T1000 (cell line): ENCODE measurements at places on chromosomes 6 and 20.

DNA sequence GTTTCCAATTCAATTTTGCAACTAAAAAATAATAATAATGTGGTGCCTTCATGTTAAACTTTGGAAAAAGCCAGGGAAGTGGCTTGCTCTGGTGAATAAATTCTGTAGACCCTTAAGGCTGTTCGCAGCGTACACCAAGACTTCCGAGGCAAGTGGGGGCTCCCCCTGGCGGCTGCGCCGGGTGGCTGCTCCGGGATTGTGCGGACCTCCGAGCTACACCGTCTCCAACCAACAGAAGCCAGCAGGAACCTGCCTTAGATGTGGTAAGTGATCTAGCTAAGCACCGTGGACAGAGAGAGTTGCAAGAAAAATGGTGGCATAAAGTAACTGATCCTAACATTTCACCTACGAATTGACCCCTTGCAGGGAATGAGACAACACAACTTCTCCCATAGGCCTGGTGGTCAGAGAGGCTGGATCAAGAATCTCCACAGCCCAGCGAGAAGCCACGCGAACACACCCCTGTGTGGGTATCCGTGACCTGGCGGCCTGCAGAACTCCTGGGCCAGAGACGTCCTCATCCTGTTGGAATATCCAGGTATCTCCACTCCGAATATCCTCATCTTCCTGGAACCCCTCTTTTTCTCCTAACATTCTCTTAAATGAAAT is 69.6 kb downstream of the TBXT start:
- peak; percentile 53 for DNase-seq

DNA sequence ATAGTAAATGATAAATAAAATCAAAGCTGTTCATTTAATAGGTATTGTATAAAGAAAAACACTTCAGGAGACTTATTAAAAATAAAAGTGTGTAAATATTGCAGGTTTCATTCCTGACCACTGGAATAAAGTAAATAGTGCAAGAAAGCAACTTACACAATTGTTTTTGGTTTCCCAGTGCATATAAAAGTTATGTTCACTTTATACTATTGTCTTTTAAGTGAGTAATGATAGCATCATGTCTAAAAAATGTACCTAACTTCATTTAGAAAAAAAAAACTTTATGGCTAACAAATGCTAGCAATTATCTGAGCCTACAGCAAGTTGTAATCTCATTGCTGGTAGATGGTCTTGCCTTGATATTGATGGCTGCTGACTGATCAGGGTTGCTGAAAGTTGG is 726.6 kb upstream of the POU3F2 start:
- no peak for DNase-seq

- DNase-seq: no peak
Observed at GRCh38 chr6:31086788-31087440, 25.5 kb downstream of the C6orf15 start.

DNA sequence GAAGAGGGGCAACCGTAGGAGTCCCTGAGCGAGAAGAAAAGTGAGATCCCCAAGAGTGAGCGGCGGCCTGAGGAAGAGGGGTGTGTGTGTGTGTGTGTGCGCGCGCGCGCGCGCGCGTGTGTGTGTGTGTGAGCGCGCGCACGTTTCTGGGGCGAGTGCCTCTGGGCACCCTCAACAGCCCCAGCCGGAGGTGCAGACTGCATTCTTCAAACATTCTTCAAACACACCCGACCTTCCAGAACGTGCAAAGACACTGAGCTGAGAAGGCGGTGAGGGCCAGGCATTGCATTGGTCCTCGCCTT is 76.2 kb upstream of the FOXP4 start:
- no peak for DNase-seq

DNA sequence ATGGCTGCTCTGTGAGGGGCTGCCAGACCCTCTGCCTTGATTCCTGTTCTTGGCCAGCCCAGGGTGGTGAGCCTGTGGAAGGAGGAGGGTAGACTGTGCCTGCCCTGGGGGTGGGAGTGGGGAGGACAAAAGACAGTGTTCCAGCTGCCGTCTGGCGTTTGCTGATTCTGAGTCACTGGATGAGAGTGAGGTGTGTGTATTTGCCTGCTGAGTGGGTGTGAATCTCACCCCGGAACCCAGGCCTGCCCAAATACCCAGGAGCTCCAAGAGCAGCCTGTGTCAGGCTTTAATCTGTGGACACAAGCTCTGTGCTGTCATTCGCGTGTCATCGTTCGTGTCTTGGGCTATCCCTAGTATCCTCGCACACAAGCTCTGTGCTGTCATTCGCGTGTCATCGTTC is 2.6 kb upstream of the LKAAEAR1 start:
- DNase-seq: no peak

- no peak for DNase-seq
Observed at GRCh38 chr6:125974214-125974866, 12.0 kb upstream of the TRMT11 start.

DNA sequence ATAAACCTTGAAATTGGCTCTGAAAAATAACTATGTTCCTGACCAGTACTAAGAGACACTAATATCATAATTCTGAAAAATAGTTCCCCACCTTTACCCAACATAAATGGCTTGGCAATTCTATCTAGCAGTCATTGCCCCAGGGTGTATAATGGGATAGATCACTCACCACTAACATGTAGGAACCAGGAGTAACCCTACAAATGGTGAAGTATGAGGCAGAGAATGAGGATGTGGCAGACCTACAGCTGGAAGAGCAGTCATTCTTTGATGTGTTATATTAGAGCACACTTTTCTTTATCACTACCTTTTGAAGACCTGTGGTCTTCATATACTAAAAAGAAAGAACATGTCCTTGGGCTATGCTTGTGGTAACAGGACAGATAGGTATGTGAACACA is 136.5 kb upstream of the SYNDIG1 start:
- DNase-seq: no peak

GRCh38 chr20:12327205-12327604 is 409.5 kb downstream of the BTBD3 start:
- DNase-seq: no peak
